ENCODE measurements at places on chromosomes 6 and 20.
A peak's percentile ranks its signal among the peaks of the same experiment; 100 is the strongest.

GRCh38 chr6:63352544-63353285 lies 32.9 kb upstream of the LGSN start:
- no peak for DNase-seq

- DNase-seq, result no peak
These were observed 53.5 kb downstream of the HIVEP2 start for GRCh38 chr6:142891454-142891853.

- DNase-seq, result no peak
These were observed 24.1 kb downstream of the DEK start for GRCh38 chr6:18240230-18240629.

- DNase-seq, result no peak
These were observed 52.6 kb upstream of the CD93 start for GRCh38 chr20:23138682-23139081.

DNA sequence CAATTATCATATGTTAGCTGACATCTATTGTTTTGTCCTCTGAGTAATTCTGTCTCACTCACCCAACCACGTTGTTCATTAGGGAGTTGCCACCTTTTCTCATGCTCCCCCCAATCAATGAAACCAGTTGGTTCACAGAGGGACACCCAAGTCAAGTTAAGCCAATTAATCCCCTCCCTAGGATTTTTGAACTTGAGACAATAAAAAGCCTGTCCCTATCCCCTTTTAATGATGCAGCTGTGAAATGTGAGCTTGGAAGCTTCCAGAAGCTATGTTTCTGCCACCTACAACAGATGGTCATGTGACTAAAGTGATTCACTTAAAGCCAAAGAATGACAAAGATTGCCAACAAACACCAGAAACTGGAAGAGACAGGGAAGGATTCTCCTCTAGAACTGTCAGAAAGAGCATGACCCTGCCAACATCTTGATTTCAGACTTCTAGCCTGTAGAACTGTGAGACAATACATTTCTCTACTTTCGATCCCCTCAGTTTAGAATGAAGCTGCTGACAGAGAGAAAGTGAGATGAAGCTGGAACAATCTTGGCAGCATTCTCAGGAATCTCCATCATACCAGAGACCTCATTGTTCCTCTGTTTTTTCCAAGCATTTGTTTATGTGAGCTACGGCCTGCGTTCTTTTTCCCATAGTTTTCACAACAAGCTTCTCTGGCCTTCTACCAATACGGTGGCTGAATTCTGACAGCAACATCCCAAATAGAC lies 57.8 kb upstream of the TPD52L1 start:
- DNase-seq, result no peak

DNA sequence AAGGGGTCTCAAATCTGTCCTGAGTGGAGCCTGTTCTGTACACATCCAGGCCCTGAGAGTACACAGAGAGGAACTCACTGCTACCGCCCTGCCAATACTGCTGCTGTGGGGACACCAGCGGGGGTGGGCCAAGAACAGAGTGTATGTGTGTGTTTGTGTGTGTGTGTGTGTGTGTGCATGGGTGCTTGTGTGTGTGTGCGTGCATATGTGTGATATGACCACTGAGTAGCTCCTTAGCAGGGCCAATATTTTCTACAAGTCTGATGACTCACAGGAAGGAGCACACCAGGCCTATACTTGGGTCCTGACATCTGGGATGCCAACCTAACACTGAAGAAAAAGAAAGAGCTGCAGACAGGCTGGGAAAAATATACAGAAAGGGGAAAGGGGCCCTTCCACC lies 1.4 kb downstream of the RAET1E start:
- DNase-seq, result peak; percentile 41

- no peak for DNase-seq
These were observed 49.1 kb upstream of the PLCB1 start for GRCh38 chr20:8082989-8083388.

GRCh38 chr20:20683481-20684321 lies 28.7 kb downstream of the RALGAPA2 start:
- no peak for DNase-seq

GRCh38 chr20:14757728-14758127 lies 420.3 kb upstream of the FLRT3 start:
- DNase-seq, result no peak

DNA sequence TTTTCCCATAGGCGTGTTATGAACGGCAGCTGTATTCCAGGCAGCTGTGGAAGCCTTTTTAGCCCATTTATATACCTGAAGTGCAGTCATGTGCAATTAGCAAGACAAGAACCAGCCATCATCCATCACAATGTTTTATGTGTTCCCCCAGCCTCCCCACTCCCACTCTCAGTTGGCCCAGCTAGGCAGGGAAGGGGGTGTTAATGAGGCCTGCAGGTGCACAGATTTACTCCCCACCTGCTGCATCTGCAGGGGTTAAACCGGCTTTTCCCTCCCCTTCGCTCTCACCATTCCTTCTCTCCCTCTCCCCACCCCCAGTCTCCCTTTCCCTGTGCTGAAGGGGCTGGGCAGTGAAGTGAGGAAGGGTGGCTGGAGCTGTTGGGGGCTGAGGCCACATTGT lies 149.8 kb upstream of the AKAP12 start:
- DNase-seq, result no peak

DNA sequence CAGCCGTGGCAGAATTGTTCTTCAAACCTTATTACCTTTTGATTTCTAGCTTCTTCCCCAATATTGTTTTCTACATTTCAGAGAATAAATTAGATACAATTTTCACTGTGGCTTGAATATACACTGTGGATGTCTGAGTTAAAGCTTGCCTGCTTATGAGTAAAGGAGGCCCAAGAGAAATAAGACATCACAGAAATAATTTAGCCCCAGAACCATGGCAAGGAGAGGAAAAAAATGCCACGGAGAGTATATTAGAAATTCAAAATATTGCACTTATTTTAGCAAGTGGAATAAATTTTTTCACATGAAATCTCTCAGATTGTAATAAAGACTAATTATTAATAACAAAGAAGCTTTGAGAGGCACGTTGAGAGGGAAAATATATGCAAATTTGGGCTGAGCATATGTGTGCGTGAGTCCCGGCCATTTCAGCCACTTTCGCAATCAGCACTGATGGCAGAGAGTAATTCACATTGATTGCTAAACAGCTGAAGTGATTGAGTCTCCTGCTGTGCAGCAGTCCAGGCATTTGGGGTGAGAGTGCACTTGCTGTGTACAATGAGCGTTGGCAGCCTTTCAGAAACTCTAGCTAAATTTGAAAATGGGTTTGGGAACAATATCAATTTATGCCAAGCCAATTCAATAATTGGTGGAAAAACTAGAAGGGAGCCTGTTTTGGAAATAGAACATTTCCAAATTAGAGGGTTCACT lies 596.0 kb downstream of the EPM2A start:
- DNase-seq, result no peak

- no peak for DNase-seq
These were observed 88.4 kb upstream of the KCNG1 start for GRCh38 chr20:51111290-51111689.

- DNase-seq, result no peak
These were observed 17.6 kb upstream of the RPS6KA2 start for GRCh38 chr6:166644681-166645080.

- DNase-seq, result no peak
These were observed 3.7 kb upstream of the BEND6 start for GRCh38 chr6:56951049-56951831.

- DNase-seq, result no peak
These were observed 1059.0 kb upstream of the EPHA7 start for GRCh38 chr6:94478133-94479005.

DNA sequence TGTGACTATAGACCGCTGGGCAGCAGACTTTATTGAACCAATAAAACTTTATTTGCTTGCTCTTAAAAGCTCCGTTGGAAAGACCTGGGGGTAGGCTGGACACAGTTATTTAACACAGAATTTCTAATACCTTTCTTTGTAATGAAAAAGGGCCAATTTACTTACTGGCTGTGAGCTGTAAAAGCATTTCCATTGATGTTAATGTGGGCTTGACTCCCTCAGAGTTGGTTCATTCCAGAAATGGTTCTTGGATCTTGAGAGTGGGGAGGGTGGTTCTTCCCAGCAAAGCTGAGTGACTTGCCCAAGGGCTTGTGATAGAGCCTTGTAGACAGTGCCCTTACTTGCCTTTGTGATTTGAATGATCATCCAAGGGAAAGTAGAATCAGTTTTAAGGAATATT lies 100.6 kb downstream of the SOX4 start:
- DNase-seq, result no peak

- DNase-seq, result no peak
These were observed 4.1 kb upstream of the TBC1D32 start for GRCh38 chr6:121338366-121338765.

DNA sequence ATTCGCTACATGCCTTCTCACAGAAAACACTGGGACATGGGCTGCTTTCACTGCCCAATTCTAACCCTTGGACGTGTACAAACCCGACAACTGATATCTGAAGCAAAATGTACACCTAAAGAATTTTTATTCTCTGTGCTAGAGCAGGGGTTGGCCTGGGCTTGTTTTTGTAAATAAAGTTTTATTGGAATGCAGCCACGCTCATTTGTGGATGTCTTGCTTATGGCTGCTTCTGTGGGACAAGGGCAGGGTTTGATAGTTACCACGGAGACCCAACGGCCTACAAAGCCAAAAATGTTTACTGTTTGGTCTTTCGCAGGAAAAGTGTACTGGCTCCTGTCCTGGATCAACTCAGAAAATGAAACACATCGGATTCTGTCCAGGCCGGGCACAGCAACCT lies 58.1 kb upstream of the APCDD1L start:
- no peak for DNase-seq

DNA sequence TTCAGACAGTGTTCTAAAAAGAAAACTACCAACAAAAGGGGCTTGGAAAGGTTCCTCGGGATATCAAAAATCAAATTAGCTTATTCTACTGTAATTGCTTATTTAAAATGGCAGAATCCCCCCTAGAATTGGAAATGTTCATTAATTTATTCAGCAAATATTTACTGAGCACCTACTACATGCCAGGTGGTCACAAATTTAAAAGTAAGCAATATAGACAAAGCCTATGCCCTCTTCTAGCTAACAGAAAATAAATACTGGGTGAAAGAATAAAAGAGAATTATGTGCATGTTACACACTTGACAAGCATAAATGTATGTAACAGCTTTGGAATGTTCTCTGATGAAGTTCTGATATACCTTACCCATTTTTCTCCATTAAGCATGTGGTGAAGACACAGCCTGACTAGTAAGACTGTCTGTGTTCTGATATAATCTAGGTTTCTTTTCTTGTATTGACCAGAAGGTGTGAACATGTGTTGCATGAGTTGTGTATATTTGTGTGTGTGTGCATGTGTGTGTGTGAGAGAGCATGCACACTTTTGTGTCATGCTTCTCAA lies 606.7 kb upstream of the CITED2 start:
- no peak for DNase-seq

DNA sequence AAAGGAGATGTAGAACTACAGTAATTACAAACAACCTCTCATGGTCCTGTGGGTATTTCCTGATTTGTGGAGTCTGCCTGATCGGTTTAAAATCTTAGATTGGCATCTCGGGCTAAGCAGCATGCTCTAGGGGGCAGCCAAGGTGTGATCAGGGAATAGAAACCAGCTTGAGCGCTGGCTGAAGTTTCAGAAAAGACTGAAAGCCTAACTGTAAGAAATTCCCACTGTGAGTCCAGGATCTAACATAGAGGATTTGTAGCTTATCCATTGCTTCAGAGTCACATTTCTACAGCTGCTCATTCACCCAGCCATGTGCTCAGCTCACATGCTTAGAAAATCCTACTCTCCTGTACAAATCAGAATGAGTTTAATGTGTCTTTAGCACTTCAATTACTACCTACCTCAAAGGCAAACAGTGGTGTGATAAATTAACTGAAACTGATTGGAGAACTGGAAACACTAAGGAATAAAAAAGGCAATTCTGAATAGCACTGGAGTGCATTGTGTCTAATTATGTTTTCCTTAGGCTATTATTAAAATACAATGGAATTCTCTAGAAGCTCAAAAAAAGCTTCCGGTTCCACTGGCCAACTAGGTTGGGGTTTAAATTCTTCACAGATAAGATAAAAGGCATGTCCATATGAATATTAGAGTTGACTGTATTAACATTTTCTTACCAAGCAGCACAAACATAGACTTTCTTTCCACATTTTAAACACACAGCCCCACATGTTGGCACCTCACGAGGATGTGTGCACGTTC lies 73.8 kb upstream of the MPC1 start:
- no peak for DNase-seq

GRCh38 chr6:26388014-26388413 lies 5.1 kb downstream of the BTN2A2 start:
- DNase-seq, result no peak

GRCh38 chr6:134634466-134634865 lies 315.4 kb downstream of the ALDH8A1 start:
- no peak for DNase-seq

DNA sequence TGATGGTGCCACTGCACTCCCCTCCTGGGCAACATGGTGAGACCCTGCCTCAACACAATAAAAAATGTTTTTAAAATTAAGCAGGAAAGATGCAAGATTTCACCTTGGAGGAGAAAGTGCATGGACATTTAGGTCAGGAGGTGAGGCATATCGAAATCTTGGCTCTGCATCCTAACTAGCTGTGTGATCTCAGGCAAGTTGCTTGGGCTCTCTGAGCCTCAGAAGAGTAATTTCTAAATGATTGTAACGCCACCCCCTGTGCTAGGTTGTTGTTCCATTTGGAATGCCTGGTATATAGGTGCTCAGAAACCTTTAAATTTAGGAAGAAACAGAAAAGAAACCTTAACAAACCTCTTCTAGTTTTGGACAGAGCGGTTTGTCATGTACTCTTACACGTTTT lies 35.9 kb upstream of the C20orf144 start:
- DNase-seq, result no peak

DNA sequence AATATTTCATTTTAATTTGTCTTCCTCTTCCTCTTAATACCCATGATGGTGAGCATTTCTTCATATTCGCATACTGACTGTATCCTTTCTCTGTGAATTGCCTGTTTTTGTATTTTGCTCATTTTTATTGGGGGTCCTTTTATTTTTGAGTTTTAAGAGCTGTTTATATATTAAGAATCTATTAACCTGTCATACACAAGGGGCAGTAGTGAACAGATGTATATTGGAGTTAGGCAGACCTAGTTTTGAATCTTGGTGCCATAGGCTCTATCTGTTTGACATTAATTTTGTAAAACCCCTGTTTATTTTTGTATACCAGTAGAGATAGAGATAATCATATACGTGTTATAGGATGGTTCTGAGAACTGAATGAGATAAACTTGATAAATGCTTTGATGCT lies 3.1 kb upstream of the WFDC5 start:
- no peak for DNase-seq

DNA sequence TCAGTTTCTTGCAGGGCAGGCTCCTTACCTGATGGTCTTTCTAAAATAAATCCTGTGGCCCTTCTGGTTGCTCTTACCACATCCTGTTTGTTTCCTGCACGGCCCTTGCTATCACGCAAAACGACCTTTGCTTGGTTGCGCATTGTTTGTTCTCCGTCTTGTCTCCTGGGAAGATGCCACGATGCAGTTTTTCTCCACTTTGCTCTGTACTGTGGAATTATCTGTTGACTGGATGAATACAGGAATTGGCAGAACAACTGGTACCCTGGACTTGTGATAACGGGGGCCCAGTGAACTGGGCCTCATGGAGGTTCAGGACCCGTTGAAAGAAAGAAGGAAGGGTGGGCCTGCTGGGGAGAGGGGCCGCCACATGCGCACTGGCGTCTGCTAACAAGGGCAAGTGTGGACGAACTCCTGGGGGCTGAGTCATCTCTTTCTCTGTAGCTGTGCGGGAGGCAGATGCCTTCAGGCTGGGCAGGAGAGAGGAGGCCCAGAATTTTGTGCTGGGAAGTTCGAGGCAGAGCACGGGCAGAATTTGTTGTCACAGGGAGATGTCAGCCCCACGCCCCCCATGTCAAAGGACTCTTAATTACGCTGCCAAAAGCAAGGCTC lies 139.9 kb downstream of the BMP7 start:
- DNase-seq, result no peak

- no peak for DNase-seq
These were observed 114.3 kb upstream of the DST start for GRCh38 chr6:56756791-56757587.

All from cardiac septum (tissue), 1 donor.